Suprapubic skin (tissue), 4 donors: ENCODE measurements at places on chromosomes 7 and 10.

DNA sequence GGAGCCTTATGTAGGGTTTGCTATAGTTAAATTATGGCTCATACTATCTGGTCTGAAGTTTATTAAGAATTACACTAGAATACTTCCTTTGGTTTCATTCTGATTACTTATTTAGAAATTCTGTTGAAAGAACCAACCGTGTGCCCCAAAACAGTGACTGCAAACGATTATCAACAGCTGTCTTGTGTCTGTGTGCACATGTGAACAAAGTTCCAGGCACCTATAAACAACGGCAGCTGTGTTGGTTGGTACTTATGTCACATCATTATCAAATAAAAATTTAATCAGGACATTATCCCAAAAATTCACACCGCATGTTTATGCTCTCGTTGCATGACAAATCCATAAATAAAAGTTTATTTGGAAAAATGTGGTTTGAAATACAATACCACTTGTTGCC is 80.6 kb downstream of the USP6NL start:
- no peak for DNase-seq

DNA sequence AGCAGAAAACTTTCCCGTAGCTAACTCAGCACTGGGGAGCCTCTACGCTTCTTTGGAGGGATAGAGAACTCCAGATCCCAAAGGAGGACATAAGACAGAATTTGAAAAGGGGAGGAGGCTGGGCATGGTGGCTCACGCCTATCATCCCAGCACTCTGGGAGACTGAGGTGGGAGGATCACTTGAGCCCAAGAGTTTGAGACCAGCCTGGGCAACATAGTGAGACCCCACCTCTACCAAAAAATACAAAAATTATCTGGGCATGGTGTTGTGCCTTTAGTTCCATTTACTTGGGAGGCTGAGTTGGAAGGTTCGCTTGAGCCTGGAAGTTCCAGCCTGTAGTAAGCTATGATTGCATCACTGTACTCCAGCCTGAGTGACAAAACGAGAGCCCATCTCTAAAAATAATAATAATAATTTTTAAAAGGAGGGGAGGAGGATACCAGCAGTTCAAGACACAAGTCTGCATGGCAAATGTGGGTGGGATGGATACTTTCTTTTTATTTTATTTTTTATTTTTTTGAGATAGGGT is 165.9 kb upstream of the SH2B2 start:
- no peak for DNase-seq

- no peak for DNase-seq
Measured at GRCh38 chr7:108407676-108408075, 48.6 kb downstream of the NRCAM start.

DNA sequence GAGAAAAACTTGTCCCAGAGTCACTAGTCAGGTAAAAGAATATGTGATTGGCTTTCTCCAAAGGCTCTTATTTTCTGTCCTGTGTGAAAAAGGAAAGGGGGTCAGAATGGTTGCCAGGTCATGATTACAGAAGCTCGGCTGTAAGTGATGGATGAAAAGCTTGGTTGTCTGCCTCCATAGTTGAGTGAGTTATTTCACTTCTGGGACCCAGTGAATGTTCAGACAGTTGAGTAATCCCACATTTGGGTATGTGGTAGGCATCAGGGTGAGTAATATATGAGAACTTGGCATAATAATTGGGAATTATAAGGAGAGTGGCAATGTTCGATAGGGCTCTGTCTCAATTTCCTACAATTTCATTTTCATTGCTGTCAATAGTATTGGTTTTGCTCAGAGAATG is 72.5 kb downstream of the BBS9 start:
- no peak for DNase-seq

DNA sequence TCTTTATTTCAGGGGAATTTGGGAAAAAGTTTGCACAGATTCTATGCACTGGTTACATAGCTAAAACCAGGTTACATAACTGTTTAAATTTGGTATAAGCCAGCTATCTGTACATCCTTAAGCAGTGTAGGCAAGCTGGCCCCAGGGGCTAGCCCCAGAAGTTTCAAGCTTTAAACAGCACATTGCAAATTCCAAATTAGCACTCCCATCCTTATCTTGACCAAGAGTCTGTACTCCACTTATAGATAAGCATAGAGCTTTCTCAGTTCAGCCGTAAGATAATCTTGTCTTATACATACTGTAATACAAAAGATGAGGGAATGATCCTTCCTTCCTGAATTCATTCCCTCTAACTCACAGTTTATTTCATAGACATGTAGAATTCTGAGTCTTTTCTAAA is 109.3 kb downstream of the SPAG6 start:
- no peak for DNase-seq
